SK-N-MC (cell line): ENCODE measurements at places on chromosomes 7 and 10.

DNA sequence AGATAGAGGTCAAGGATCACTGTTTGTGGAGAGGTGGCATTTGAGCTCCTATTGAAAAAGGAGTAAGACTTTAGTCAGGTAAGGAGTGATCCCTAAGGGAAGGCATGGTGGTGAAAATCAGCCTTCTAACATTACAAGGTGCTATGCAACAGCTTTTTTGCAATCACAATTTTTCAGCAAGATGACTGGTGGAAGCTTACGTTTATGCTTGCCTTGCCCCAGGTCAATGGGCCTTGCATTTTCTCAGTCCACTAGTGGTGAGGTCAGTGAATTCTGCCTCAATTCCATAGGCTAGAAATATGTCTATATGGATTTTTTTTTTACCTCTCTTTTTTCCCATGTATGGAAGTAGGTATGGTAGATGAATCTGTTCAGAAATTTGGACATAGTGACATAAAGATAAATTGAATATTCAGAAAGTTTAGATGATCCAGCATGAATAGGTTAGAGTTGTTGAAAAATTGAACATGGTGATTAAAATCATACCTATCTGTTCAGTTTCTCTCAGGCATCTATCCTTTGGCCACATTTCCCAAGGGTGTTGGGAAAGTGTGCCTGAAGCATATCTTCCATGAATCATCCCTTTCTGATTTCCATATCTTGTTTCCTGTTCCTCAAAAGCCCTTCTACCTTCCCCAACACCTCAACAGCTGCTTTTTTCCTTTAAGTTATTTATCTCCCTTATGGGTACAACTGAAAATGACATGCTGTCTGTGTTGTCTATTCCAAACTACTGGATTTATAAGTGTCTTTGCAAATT is 71.9 kb upstream of the PTPRZ1 start:
- no peak for DNase-seq

- DNase-seq: no peak
Observed at GRCh38 chr10:126844406-126844805, 60.8 kb upstream of the DOCK1 start.

- no peak for DNase-seq
Observed at GRCh38 chr10:29647478-29647877, 12.7 kb upstream of the SVIL start.

DNA sequence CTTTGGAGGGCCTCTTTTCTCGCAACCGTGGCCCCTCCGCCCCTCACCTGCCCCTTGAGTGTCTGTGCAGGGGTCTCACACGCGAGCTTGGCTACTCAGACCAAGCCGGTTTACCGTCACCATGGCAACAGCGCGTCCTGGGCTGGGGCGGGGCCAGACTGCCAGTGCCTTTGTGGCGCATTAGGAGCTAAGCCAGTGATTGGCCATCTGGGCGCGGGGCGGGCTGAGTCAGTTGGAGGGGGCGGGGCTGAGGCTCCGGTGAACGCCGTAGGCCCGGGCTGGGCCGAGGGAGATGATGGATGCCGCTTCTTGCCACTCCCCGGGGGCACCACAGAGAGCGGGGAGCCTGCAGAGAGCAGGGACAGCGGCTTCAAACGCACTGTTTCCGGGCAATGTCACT is 48.7 kb upstream of the FXYD4 start:
- DNase-seq: no peak

DNA sequence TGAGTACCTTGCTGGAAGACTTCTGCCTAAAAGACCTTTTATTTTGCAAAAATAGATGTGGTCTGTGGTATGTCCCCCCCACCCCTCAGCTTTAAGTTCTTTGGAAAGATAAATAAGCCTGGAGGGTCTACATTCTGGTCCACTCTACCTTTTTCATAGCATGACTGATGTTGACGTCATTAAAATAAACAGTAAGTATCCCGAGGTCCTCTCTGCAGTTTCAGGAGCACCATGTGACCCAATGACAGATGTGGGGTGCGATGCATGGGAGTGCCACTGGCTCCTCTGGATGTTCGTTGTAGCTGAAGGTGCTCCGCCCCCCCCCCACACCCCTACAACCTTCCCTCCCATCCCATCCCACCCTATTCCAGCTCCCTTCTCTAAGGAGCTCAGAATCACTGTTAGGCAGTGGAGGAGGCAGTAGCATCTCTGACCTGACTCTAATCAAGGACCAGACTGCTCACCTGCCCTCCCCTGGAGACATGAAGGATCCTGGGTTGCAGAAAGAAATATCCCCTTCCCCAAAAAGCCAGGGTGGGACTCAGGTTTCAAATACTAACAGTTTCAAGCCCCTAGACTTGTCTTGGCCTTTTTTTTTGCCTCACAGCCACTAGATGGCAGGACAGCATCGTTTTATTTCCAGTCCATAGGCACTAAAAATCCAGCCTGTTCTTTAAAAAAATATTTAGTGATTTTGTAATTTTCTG is 25.1 kb downstream of the CASP7 start:
- no peak for DNase-seq

GRCh38 chr7:126959649-126960048 is 293.1 kb downstream of the GRM8 start:
- no peak for DNase-seq

GRCh38 chr10:63268798-63269503 is 135.8 kb downstream of the NRBF2 start:
- DNase-seq: no peak

DNA sequence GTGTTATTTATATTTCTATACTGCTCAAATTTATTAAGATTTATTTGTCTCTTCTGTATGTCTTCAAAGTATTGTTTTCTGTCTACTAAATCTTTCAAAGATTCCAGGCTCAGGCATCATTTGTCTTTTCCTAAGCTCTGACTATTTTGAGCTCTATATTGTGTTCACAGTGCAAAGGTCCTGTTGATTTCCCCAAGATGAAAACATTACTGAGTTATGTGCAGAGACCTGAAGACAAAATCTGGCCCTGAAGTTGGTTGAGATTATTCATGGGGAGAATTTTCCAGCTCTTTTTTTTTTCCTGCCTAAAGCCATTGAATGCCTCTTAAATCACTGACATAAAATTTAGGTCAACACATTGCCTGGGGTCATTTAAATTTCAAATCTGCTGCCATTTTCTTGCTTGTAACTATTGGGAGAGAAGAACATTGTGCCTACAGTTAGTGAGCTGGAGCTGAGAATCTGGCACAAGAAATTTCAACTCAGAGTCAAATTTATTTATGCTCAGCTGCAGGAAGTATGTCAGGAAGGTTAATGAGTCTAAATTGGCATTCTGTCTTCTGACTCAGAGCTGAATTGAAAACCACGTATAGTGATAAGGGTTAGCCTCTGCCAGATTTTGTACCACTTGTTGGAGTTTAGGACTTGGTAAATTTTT is 31.6 kb downstream of the CSTF2T start:
- no peak for DNase-seq

DNA sequence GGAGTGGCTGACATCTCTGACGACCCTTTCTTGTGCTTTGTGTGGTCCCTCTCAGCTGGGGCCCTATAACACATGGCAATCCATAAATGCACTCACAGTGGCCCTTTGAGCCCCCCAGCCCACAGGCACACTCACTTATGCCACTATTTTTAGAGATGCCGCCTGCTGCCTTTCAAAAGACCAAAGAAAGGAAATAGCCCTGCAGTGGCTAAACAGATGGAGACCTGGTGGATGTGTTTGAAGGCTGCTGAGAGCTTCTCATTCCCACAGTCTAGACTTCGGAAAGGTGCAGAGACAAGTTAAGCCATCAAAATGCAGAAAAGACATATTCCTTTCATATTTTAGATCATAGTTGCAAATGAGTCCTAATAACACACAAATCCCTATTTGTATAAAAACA is 42.0 kb upstream of the PDZD8 start:
- no peak for DNase-seq

- DNase-seq: no peak
Observed at GRCh38 chr10:35848412-35848811, 206.3 kb upstream of the FZD8 start.

- DNase-seq: no peak
Observed at GRCh38 chr10:131860806-131861440, 39.9 kb upstream of the PPP2R2D start.

DNA sequence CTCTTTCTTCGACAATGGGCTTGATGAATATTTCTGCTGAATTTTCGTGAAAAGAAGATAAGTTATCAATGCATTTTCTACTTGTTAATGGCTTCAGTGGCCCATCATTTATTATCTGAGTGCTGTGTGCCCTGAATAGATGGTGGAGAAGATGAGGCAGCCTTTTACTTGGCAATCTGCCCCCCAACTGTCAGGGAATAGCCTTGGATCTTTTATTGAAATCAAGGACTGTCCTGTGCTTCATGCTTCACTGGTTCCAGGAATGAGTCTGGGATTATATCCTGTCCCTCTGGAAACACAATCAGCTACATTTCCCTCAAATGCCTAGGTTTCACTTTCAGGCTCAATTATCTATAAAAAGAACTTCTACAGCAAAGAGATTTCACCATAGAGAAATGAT is 75.9 kb upstream of the NXPH1 start:
- no peak for DNase-seq

DNA sequence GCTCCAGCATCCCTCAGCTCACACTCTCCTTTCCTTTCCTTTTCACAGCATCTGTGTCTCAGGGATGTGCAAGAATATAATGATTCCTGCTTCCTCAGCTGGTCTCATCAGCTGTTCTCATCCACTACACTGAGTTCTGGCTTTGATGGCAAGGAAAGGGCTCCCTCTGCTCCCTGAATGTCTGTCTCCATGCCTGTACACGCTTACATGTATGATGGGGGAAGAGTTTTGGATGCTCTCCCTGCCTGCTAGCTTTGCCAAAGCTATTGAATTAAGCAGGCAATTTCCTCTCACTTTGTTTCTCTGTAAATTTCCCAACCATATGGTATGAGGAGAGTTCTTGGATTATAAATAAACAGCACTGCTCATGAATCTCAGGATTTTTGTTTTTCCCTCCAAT is 254.5 kb downstream of the SORCS3 start:
- no peak for DNase-seq

DNA sequence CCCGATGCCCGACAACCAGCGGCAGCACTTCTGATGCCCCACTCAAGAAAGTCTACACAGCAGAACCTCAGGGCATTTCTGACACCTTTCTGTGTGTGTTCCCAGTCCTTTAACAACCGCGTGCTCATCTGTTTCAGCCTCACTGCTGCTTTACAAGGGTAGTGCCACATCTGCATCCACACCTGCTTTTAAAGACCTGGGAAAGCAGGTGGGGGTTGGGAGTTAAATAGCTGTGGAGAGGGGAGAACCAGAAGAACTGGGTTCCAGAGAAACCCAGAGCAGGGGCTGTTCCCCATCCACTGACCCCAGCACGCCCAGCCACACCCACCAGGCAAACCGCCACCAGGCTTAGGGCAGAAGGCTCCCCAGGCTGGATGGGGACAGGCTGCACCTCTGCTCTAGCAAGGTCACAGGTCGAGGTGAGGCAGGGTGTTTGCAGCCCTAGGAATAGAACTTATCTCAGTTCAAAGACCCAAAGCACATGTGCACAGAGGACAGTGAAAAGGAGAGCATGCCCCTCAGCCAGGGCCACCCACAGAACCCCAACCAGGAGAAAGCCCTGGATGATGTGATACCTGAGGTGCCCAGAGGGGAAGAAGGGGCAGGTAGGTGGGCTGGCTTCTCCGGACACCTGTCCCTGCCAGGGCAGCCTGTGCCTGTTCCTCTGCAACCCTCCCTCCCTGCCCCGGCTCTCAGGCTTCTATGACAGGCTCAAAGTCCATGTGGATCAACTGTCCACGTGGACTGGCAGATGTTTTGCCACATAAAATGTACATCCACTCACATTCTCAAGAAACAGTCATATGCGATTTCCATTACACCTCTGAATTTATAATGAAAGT is 51.3 kb downstream of the COBL start:
- no peak for DNase-seq

DNA sequence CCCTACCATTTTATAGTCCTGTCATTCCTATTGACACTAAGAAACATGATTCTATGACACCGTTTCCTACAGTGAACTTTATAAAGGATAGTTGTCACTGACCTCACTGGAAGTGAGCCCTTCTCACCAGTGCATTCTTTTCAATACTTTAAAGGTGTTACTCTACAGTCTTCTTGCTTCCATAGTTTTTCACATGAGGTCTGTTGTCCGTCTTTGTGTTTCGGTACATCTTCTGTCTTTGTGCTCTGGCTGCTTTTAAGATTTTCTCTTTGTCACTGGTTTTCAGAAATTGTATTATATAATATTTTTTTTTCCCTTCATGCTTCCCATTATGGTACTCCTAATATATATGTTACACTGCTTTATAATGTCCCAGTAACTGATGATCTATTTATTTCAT is 174.2 kb downstream of the KIF20B start:
- DNase-seq: no peak

- no peak for DNase-seq
Observed at GRCh38 chr7:101558742-101559325, 70.3 kb downstream of the MYL10 start.

GRCh38 chr10:121049489-121049888 is 198.3 kb downstream of the WDR11 start:
- DNase-seq: no peak
